ENCODE measurements at places on chromosomes 7 and 10.

- no peak for DNase-seq
These were observed 137.3 kb downstream of the HECW1 start for GRCh38 chr7:43249823-43250145.

GRCh38 chr10:103598654-103599115 lies 105.2 kb downstream of the NEURL1 start:
- peak; percentile 72 for DNase-seq

DNA sequence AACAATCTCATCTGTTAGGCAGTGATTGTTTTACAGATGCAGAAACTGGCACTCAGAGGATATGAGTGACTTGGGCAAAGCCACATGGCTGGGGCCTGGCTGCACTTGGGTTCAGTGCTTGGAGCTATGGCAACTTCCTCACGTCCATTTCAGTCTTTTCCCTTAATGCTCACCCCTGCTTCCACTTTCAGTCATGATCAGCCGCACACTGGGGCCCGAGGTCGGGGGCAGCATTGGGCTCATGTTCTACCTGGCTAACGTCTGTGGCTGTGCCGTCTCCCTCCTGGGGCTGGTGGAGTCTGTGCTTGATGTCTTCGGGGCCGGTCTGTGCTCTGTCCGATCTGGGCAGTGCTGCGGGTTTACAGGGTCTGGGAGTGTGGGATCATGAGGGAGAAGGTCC lies 3.0 kb downstream of the SLC12A9 start:
- no peak for DNase-seq

DNA sequence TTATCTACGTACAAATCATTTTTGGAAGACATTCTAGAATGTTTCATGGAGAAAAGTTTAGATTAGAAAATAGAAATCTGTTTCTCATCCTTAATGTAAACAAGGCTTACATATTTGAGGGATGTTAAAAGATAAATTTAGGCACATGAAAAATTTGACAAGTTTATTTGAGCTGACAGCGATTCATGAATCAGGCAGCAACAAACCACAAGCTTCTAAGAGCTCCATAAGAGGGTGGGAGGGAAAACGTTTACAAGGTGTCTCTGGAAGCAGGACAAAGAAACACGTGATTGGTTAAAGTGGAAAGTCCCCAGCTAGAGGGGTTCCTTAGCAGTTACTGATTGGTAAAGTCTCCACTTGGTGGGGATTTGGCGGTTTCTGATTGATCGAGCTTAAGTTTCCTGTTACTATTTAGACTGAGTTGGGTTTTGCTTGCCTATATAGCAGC lies 228.9 kb upstream of the PITRM1 start:
- no peak for DNase-seq

- DNase-seq: no peak
These were observed 110.7 kb downstream of the RNF32 start for GRCh38 chr7:156751319-156751718.

GRCh38 chr7:56078196-56078595 lies 14.1 kb downstream of the SUMF2 start:
- no peak for DNase-seq

DNA sequence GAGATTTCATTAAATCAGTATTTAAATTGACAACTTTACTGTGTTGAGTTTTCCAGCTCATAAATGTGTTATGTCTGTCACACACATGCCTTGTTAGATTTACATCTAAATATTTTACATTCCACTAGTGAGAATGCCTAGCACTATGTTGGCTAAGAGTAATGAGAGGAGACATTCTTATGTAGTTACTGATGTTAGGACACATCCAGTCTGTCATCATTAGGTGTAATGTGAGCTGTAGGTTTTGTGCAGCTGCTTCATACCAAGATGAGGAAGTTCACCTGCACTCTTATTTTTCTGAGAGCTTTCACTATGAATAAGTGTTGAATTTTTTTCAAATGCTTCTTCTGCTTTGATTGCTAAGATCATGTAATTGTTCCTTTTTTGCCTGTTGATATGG lies 218.0 kb upstream of the IGFBP3 start:
- DNase-seq: no peak

DNA sequence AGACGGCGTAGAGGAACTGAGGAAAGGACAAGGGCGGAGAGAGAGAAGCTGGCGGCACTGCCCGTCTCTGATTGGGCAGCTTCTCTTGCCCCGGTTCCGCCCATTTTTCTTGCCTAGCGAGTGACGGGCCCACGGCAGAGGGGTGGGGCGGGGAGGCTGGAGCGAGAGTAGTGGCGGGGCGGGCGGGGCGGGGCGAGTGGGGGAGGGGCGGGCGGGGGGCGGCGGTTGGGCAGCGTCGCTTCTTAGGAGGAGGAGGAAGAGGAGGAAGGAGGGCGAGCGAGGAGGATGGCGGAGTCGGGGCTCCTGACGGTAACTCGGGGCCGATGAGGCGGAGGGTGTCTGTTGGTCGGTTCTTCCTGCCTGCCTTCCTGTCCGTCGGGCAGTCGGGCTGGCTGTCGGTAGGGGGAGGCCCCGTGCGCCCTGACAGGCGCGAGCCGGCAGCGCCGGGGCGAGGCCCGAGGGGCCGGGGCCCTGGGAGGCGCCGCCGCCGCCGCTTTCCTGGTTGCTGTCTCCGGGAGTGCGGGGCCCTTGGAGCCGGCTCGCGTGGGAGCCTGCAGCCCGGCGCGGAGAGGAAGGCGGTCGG lies at the start of gene SHOC2:
SHOC2 (plus strand) TSS at position 256 of the 583 bp plus-strand sequence. CDS start 44,755 bp downstream, outside the sequence.
- DNase-seq: no peak

DNA sequence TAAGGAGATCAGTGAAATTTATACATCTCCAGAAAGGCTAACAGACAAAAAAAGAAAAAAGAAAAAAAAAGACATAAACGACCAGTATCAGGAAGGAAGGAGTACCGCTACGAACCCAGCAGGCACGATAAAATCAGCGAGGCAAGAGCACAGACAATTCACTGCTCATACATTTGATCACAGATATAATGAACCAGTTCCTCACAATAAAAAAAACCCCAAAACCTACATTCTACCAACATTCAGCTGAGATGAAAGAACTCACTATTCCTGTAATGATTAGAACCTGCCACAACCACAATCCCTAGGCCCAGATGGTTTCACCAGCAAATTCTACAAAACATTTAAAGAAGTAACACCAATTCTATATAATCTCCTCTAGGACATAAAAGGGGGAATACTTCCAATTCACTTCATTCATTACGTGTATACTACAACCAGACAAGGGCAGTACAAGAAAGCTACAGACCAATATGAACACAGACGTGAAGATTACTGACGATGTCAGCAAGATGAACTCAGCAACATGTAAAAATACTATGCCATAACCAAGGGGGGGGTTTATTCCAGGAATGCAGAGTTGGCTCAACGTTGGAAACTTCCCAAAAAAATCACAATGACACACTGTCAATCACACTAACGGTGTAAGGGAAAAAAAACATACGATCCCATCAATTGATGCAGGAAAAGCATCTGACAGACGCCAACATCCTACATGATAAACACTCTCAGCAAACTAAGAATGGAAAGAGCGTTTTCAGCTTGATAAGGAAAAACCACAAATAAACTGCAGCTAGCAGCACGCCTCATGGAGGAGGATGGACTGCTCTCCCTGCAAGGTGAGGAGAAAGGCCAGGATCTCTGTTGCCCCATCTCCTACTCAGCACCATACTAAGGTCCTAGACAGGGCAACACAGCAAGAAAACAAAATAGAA lies 256.2 kb downstream of the ELFN1 start:
- peak; percentile 43 for DNase-seq

DNA sequence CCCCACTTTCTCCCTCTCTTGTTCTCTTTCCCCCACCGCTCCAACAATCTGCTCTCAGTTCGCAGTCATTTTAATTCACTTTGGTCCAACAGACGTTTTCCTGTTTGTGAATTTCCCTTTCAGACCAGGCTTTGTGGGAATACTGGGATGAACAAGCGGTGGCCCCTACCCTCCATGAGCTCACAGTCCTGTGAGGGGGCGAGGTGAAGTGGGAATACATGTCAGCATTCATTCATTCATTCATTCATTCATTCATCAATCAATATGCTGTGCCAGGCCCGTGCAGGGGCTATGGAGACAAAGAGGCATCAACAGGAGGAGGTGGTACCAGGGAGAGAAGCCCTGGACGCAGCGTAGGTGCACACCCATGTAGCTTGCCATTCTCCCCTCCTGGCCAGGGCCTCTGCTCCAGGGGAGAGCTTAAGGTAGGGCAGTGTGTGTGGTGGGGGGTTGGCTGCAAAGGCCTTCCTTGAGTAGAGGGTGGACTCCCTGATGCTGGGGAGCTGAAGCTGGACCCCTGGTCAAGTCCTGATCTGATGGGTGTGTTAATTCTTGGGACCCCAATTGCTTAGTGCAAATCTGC lies 16.1 kb downstream of the PRF1 start:
- no peak for DNase-seq

- DNase-seq: peak; percentile 31
These were observed 461 bp upstream of the FIGNL1 start for GRCh38 chr7:50450590-50451032.

DNA sequence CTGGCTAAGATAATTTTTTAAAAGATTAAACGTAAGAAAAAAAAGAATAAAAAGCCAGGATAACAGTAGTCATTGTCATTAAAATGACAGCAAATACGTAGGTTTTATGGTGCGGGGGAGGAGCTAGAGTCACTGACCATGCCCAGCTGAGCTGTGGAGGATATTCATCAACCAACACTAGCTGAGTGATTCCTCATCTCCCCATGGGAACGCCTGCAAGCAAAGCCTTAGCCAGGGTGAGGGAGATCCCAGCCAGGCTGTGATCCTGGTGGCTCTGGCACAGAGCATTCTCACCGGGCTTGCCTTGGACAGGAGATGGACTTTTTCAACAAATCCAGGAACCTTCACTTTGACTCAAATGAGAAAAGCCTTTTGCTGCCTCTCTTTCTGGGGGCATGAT lies 94.2 kb downstream of the HIP1 start:
- no peak for DNase-seq

GRCh38 chr7:82275342-82275741 lies 168.2 kb downstream of the CACNA2D1 start:
- no peak for DNase-seq

DNA sequence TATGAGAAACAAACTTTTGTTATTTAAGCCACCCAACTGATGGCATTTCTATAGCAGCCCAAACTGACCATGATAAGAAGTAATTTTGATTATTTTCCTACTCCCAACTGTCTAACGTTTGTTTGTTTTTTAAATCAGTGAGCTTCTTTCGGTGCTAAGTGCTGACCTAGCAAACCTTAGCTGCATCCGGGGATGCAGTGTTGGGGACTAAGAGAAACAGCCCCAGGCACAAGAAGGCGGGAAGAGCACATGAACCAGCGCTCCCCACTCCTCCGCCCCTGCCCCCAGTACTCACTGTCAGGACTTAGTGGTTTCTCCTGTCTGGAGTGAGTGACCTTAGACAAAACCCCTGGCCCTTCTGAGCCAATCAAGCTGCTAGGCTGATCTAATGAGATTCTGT lies 168.8 kb downstream of the CALN1 start:
- no peak for DNase-seq

- peak; percentile 94 for DNase-seq
These were observed 724 bp downstream of the BBIP1 start for GRCh38 chr10:110918269-110918642.

GRCh38 chr10:72204296-72204695 lies 11.5 kb upstream of the ANAPC16 start:
- no peak for DNase-seq

GRCh38 chr7:98771941-98772603 lies 97.7 kb downstream of the TMEM130 start:
- no peak for DNase-seq

DNA sequence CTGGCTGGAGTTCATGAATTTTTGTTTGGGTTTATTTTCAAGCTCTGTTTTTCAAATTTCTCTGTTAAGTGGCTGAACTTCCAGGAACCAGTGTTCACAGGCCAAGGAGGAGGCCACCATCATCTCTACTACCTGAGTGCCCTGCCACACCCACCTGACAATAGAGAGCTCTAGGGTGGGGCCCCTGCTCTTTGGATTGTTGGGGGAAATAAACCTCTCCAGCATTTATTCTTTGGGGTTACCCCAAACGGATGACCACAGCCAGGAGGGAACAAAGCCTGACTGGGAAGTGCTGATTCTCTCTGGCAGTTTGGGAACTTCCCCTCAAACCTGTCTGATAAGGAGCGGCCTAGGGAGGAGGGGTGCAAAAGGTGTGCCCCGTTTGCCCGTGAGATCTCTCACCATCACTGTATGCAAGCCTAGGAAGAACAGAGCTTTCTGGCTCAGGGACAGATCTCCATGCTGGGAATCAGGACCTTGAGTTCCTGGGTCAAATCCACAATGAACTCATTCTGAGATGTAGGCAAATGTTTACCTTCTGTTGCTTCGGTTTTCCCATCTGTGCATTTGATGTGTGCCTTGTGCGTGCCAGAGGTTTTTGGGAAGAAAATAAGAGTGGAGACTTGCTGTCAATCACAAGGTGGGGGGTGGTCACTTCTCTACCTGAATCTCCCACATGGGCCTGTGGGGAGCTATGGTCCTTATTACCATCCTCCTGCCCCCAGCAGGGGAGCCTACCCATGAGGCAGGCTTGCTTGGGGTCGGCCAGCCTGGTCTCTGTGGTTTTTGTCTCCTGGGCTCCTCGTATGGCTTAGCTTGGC lies 27.7 kb upstream of the PDCD4 start:
- no peak for DNase-seq

DNA sequence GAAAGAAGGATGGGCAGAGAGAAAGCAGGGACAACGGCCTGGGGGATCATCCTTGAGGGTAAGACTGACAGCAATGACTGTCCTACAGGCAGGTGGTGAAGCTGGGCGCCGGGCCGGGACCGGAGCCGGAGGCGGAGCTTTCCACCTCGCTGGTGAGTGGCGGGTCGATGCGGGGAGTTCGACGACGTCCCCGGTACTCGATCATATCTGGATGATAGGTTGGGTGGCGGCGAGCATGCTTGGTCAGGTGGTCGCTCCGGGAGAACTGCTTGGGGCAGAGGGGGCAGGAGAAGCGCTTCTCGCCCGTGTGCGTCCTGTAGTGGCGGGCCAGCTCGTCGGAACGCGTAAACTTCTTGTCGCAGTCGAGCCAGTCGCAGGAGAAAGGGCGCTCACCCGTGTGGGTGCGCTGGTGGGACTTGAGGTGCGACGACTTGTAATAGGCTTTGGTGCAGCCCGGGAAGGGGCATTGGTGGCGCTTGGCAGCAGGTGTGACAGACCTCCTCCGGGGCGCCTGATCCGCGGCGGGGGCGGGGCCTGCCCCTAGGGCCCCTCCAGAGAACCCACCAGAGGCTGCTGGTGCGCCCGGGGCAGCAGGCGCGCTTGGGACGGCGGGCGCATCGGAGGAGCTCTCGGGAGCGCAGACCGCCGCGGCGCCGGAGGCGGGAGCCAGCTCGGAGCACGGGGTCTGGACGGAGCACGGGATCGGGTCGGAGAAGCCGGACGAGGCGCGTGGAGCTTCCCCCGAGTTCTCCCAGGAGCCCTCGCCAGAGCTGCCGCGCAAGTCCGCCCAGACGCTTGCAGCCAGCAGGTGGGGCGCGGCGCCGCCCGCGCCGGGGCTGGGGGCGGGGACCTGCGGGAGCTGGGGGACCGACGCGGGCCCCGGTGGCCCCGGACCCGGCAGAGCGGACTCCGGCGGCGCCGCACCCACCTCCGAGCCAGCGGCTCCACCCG lies 752 bp downstream of the KLF14 start:
- no peak for DNase-seq

DNA sequence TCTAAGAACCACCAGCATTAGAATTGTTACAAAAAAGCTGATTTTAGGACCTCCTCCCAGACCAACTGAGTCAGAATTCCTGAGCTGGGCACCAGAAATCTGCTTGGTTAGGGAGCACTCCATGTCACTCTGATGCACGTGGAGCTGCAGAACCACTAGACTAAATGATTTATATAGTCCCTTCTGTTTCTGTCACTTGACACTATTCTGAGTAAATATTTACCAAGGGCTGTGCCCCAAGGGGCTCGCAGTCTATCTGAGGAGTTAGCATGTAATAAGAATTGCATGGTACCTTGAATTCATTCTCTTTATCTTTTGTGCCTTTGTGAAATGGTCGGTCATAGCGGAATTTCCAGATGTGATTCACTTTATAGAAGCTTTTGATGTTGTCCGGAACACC lies 196.0 kb upstream of the IMMP2L start:
- no peak for DNase-seq
